Anterior cingulate cortex (tissue), 58 donors: ENCODE measurements at places on chromosomes 12 and 14.

DNA sequence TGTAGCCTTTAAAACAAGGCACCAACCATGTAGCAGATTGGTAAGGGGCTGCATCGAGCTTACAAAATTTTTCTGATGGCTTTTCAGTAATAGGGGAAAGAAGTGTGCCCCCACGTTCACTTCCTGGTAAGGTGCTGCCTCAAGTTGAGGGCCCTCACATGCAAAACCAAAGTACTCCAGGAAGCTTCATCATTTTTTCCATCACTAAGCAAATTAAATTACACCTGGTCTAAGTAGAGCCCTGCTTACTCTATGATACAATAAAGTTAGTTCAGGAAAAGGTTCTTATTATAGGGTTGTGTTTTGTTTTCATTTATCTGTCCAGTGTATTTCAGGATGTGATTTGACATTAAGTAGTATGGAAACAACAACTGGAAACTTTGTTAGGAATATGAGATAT is 15.0 kb upstream of the AKAP5 start:
- DNase-seq = no peak

- no peak for DNase-seq
These were observed 125.7 kb upstream of the DDHD1 start for GRCh38 chr14:53278602-53279506.

DNA sequence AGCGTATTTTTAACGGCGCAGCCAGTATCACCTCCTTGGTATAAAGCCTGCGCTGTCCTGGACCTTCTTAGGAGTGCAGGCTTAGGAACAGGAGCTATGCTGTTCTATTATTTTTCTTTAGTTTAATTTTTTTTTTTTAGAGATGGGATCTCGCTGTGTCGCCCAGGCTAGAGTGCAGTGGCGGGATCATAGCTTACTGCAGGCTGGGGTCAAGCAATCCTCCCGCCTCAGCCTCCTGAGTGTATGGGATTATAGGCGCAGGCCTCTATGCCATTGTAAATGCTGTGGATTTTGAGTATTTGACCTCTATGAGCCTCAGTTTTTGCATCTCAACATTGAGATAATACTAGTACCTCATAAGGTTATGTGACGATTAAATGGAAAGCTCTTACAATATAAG is 4.1 kb downstream of the OR10AD1 start:
- no peak for DNase-seq

- no peak for DNase-seq
These were observed 69.3 kb downstream of the FBXO34 start for GRCh38 chr14:55340482-55340881.

DNA sequence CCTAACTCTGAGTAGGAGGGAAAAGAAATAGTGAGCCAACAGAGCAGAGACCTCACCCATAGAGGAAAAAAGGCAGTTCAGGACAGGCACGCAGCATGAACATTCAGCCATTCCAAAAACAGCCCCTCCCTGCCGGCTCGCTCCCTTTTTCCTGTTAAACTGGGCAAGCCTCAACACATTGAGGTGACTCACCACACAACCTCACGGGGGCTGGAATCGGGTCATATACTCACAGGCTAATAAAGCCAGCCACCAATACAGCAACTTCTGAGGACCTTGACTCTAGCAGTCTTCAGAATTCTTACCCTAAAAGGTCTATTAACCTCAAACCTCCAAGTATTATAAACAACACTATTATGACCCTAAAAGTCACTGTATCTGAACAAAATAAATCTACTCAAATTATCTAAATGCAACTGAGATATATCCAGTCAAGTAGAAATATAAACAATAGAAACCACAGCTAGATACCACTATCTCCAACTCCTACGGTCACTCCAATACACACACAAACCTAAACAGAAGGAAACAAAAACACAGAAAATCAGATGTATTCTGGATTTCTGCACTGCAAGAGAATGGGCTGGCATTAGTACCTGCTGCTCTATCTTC is 6.3 kb downstream of the YBX3 start:
- no peak for DNase-seq

- DNase-seq = no peak
These were observed 80.0 kb upstream of the EGLN3 start for GRCh38 chr14:34030864-34031263.

DNA sequence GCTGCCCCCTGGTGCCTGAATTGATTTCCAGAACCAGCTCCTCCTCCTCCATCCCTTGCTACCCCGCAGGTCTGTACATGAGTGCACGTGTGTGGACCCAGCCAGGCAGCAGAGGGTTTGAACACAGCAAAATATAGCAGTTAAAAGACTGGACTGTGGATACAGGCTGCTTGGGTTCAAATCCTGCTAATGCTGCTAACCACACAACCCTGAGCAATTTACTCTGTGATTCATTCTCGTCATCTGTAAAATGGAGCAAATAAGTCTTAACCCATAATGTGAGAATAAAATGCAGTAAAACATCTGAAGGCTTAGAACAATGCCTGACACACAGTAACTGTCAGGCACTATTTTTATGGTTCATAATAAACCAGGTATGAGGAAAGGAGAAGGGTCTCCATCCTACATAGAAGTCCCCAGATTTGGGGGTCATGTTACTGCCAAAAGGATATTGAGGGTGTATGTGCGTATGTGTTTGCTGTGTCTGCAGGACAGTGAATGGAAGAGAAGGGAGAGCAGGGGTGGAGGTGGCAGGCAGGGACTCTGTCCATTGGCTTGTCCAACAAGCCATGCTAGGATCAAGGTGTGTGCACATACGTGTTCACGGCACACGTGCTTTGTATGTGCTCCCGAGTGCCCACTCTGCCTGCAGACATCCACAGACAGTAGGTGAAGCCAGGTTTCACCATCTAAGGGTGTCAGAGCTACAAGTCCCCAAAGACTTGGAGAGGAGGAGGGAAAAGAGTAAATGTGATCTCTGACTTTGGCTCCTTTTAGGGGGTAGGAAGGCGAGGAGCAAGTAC is 1.5 kb upstream of the STAT6 start:
- DNase-seq = no peak

- DNase-seq = no peak
These were observed 69.3 kb upstream of the TMPO start for GRCh38 chr12:98446060-98446459.

- DNase-seq = no peak
These were observed 62.7 kb upstream of the HECTD1 start for GRCh38 chr14:31270196-31270772.

GRCh38 chr12:72295744-72296143 is 23.6 kb downstream of the TRHDE start:
- DNase-seq = no peak

- DNase-seq = no peak
These were observed 544 bp upstream of the TDP1 start for GRCh38 chr14:89955022-89955744.

- no peak for DNase-seq
These were observed 82.8 kb upstream of the BCL2L14 start for GRCh38 chr12:11987901-11988300.

DNA sequence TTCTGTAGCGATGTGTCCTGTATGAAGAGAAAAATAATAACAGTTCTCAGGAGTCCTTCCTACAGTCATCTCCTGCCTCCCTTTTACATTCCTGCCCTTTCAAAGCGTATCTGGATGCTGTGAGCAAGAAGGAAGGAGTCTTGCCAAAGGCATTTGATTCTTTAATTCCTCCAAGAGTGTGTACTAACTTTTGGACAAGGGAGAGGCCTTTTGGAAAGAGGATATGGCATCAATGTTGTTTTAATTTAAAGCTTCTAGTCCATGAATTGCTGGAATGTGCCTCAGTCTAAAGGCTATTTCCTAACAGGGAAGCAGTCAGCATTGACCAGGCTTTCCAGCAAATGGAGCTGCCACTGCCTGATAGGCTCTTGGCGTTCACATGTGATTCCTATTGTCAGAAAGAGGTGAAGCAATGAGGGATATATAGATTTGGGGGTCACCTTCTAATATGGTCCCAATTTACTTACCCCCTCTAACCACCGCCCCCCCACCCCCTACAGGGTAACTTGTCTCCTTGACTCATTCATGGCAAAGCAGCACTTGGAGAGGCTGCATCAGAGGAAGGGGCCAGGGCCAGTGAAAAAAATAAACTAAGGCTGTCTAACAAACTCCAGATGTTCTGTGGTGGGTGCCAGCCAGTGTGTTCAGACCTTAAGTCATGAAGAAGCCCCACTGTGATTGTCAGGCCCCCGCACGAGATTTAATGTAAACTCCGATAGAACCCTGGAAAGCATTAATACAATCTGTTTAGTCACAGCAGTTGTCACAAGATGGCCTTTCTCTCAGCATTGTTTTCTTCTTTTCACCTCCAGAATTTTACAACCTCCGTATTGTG is 220.3 kb downstream of the FBXL14 start:
- no peak for DNase-seq

DNA sequence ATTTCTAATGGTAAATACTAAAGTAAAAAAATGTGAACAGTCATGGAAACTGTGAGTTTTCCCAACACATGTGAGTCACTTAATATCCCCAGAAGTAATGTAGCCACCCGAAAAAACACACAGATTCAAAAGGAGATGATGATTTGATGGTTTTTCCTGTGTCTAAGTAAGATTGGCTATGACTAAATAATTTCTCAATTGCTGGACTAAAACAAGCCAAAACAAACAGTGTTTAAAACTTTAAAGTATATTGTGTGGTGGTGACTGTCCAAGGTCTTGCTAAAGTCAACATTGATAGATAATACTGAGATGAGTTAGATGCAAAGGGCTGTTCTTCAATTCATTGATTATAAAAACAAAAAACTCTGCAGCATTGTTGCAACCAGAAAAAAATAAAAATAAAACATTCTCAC is 89.6 kb upstream of the SOX5 start:
- DNase-seq = no peak

DNA sequence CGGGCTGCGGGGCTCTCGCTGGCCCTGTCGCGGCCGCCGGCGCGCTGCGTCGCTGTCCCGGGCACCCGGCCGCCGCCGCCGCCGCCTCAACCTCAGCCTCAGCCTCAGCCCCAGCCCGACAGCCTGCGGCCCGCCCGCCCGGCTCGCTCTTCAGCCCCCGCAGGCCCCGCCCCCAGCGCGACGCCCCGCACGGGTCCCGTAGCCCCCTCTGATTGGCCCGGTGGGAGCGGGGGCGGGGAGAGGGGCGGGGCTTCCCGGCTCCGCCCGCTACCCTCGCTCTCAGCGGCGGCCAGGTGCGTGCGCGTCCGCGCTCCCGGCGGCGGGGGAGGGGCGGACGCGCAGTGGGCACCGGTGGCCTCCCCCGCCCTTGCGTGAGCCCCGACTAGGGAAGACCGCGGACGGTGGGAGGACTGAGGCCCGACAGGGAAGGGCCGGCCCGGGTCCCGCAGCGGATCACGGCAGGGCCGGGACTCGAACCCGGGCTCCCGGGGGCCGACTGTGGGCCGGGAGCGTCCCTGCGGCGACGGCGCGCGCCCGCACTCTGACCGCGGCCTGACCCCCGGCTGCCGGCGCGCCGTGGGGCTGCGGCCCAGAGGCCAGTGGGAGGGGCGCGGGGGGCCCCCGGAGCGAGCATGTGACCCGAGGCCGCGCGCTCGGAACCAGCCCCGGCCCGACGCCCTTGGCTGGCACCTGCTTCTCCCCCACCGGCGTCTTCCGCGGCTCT is at the start of gene PPP1R13B:
Gene PPP1R13B (minus strand): TSS at position 125 of the 724 bp plus-strand sequence. CDS start 268 bp downstream, outside the sequence.
- DNase-seq = peak; percentile 89
